Naive B cell (primary cell): ENCODE measurements at places on chromosomes 7 and 10. TPM values are rescaled to one million over a fixed set of nuclear protein-coding genes. Genes with fewer than 3 reads are reported as not detected.

The PDCD11 gene
- 9.7 TPM for polyA plus RNA-seq

The SOSTDC1 gene
- polyA plus RNA-seq, result not detected

The TMEM273 gene
- polyA plus RNA-seq, result 1.2 TPM

The CCDC7 gene
- polyA plus RNA-seq, result 14.4 TPM

The CALHM3 gene
- polyA plus RNA-seq, result not detected

DNA sequence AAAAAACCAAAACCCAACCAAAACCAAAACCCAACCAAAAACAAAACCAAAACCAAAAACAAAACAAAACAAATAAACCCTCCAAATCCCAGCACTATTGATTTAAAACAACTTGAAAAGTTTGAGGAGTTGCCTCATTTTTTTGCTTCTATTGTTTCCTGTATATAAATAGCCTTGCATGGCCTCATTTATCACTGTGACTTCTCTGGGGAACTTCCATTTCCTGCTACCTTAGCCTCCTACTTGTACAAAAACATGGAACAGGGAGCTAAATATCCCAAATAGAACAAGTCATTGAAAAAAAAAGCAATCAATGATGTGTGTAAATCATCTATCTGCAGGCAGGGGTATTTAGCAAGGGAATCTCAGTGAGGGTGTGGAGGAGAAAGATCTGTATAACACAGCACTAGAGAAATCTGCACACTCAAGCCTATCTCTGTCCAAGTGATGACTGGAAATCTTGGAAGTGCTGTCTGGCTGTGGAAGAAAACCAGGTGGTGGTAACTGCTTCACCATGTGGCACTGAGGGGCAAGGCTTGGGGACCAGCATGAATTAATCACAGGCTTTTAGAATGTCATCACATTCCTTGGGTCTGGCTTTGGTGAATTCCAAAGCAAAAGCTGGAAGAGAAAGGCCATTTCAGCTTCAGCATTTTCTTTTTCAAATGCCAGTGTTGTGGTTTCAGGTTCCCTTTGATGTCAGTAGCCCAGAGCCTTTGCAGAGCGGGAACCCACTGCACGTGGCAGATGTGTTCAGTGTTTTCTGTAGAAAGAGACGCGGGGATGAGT, 349.5 kb upstream of the ZNF32 start:
- no peak overlapping the region for H3K4me3 ChIP-seq
- H3K27me3 ChIP-seq, result peaks cover 4% of the 10 kb centered on the region
- no peaks in the 10 kb centered on the region for H3K36me3 ChIP-seq
- no peaks in the 10 kb centered on the region for H3K4me1 ChIP-seq
- H3K27ac ChIP-seq, result peak overlapping the region; percentile 17

GRCh38 chr10:22894714-22895113, 33.1 kb upstream of the ARMC3 start:
- peaks cover 19% of the 10 kb centered on the region for H3K27me3 ChIP-seq
- no peaks in the 10 kb centered on the region for H3K4me1 ChIP-seq
- H3K27ac ChIP-seq, result no peak overlapping the region

DNA sequence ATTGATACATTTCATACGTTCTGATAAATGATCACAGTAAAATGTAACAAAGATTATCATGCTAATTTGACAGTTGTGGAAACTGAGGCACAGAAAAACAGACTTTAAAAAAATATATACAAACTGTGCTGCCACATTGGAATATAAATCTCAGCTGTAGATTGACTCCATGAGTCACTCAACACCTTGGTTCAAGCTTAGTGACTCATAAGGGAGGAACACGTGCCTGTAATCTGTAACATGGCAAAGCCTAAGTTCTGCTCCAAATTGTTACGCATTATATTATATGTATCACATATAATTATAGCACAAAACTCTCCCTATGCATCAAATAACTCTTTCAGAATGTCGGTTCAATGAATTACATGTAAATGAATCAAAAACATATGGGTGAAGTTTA, 1047.5 kb downstream of the GATA3 start:
- H3K27ac ChIP-seq, result no peak overlapping the region
- no peaks in the 10 kb centered on the region for H3K27me3 ChIP-seq
- no peaks in the 10 kb centered on the region for H3K4me1 ChIP-seq
- no peaks in the 10 kb centered on the region for H3K36me3 ChIP-seq

DNA sequence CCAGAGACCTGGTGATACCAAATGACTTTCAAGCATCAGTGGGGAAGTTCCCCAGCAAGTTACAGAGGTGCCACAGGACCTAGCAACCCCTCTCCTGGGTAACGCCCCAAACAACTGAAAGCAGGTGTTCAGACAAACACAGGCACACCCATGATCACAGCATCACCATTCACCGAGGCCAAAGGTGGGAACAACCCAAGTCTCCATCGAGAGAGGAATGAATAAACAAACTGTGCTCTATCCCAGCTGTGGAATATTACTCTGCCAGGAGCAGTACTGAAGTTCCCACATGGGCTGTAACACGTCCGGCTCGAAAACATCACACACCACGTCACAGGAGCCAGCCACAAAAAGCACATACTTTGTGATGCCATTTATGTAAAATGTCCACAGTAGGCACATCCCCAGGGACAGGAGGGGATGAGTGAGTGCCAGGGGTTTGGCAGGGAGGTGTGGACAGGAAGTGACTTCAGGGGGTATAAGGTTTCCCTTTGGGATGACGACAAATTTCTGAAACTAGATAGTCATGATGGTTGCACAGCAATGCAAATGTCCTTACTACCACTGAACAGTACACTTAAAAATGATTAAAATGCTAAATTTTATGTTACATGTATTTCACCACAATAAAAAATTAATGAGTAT, 222.8 kb downstream of the TNS3 start:
- H3K27me3 ChIP-seq, result no peaks in the 10 kb centered on the region
- H3K36me3 ChIP-seq, result no peaks in the 10 kb centered on the region
- no peak overlapping the region for H3K27ac ChIP-seq

GRCh38 chr10:62450912-62451610, 76.9 kb downstream of the ZNF365 start:
- H3K36me3 ChIP-seq, result no peaks in the 10 kb centered on the region
- H3K27ac ChIP-seq, result peak overlapping the region; percentile 58
- H3K4me3 ChIP-seq, result peak overlapping the region; percentile 88
- peaks cover 29% of the 10 kb centered on the region for H3K4me1 ChIP-seq

GRCh38 chr7:99143853-99144672, at the start of gene SMURF1:
SMURF1 (minus strand) TSS chr7:99144108; CDS start chr7:99143780, 328 bp downstream.
- H3K36me3 ChIP-seq, result no peaks in the 10 kb centered on the region
- DNase-seq, result peak; percentile 80
- peaks cover 31% of the 10 kb centered on the region for H3K4me1 ChIP-seq
- H3K27ac ChIP-seq, result peak within 1 kb of the TSS; percentile 97

DNA sequence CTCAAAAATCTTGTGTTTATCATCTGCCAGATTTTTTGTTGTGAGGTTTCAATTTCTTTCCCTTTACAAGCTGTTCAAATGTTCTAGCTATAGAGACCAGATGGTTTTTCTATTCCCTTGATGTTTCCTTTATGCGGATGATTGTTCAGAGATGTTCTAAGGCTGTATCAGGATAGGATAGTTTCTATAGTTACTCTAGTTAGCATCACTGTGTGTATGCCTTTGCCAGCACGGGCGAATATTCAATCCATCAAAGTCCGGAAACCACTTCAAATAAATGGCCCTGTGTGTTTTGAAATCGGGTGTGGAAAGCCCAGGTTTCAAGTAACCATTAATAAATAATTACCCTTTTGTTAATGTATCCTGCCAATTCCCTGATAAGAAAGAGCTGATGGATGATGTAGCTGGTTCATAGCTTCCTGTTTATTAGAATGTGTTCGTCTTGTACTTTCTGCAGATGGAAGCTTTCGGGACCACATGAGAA, 149.8 kb upstream of the PRKCQ start:
- no peaks in the 10 kb centered on the region for H3K4me1 ChIP-seq
- H3K27me3 ChIP-seq, result peaks cover 80% of the 10 kb centered on the region
- H3K36me3 ChIP-seq, result no peaks in the 10 kb centered on the region
- no peak for DNase-seq
- no peak overlapping the region for H3K27ac ChIP-seq

- no peaks in the 10 kb centered on the region for H3K4me1 ChIP-seq
- no peak overlapping the region for H3K27ac ChIP-seq
- H3K27me3 ChIP-seq, result no peaks in the 10 kb centered on the region
- no peak overlapping the region for H3K4me3 ChIP-seq
- H3K36me3 ChIP-seq, result peaks cover 26% of the 10 kb centered on the region
Observed at GRCh38 chr7:17696422-17696821, 243.9 kb downstream of the SNX13 start.

- H3K4me3 ChIP-seq, result no peak overlapping the region
- peaks cover 13% of the 10 kb centered on the region for H3K4me1 ChIP-seq
- H3K27me3 ChIP-seq, result peaks cover 10% of the 10 kb centered on the region
- H3K27ac ChIP-seq, result no peak overlapping the region
- no peak for DNase-seq
Observed at GRCh38 chr7:26372704-26373103, 81.0 kb downstream of the SNX10 start.

- H3K27ac ChIP-seq, result no peak overlapping the region
- no peak overlapping the region for H3K4me3 ChIP-seq
- no peak for DNase-seq
Observed at GRCh38 chr10:110613341-110613995, 30.7 kb upstream of the RBM20 start.

DNA sequence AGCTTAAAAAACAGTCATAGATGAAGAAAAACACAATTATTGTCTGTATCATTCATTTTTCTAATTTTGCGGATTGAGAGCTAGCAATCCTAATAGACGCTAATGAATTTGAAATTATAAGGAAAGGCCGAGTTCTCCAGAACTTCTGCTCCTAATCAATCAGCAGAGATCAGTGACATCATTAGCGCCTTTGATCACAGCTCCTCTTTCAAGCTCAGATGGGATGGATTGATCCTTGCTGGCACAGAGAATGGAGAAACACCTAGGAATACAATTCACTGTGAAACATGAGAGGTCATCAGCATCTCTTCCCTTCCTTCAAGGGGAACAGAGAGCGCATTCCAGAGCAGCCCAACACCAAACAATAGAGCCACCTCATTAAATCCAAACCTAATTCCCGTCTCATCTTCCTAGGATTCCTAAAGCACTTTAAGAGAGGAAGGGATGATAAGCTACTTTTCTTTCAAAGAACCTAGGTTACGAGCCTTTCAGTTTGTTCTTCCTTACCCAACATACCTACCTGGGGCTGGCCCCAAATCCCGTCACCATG, 24.4 kb downstream of the GLI3 start:
- no peak overlapping the region for H3K27ac ChIP-seq
- no peaks in the 10 kb centered on the region for H3K4me1 ChIP-seq
- no peak overlapping the region for H3K4me3 ChIP-seq
- peaks cover 8% of the 10 kb centered on the region for H3K27me3 ChIP-seq

GRCh38 chr7:82389876-82390275, 53.7 kb downstream of the CACNA2D1 start:
- no peak overlapping the region for H3K27ac ChIP-seq
- no peaks in the 10 kb centered on the region for H3K27me3 ChIP-seq
- DNase-seq, result no peak
- H3K4me3 ChIP-seq, result no peak overlapping the region
- no peaks in the 10 kb centered on the region for H3K4me1 ChIP-seq

DNA sequence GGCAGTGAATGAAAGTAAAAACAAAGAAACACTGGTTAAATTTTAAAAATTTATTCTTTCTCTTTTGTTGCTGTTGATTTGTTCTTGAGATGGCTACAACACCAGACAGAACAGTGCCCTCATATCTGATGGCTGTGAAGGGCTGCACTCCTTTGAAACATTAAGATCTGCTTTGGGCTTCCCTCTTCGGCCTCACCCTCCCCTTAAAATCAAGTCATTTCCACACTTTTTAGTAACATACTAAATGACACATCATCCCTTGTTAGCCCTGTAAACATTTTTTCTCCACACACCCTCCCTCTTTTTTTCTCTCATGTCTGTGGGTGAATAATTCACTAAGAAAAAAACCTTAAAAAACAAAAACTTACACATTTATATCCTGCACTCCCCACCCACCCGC, 16.4 kb downstream of the IRF5 start:
- peaks cover 7% of the 10 kb centered on the region for H3K36me3 ChIP-seq
- no peak for DNase-seq
- peaks cover 45% of the 10 kb centered on the region for H3K4me1 ChIP-seq
- peak overlapping the region; percentile 99 for H3K27ac ChIP-seq
- no peaks in the 10 kb centered on the region for H3K27me3 ChIP-seq

- peaks cover 5% of the 10 kb centered on the region for H3K4me1 ChIP-seq
- H3K27me3 ChIP-seq, result no peaks in the 10 kb centered on the region
- H3K36me3 ChIP-seq, result no peaks in the 10 kb centered on the region
- H3K4me3 ChIP-seq, result no peak overlapping the region
- no peak for DNase-seq
Observed at GRCh38 chr10:99678921-99679320, 19.6 kb downstream of the ENTPD7 start.

DNA sequence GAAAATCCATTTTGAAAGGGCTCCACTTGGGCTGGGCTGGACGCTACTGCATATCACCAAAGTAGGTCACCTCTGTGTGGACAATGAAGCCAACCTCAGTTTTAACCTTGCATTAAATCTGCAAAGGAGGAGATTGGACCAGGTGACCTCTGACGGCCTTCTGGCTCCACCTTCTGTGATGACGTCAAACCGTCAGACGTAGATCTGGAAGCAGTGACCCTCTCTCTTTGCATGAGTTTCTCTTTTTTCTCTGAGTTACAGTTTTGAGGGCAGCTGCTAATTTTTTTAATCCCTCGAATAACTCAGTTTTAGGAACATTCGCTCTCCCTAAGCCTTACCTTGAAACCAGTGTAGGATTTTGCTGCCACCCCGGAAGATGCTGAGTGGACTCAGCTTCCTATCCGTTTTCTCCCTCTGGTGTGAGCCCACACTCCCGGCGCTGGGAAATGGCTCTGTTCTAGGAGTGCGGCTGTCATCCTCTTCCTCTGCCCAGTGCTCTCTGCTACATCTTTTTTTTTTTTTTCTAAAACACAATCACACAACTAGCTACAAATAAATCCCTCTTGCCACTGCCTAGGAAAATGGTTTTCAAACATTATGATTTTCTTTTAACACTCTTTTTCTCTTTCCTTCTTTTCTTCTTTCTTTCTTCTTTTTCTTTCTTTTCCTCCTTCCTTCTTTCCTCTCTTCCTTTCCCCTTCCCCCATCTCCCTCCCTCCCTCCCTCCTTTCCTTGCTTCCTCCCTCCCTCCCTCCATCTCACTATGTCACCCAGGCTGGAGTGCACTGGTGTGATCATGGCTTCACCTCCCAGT, 27.7 kb upstream of the NMT2 start:
- peak; percentile 20 for DNase-seq
- no peaks in the 10 kb centered on the region for H3K4me1 ChIP-seq
- peak overlapping the region; percentile 54 for H3K27ac ChIP-seq
- peaks cover 11% of the 10 kb centered on the region for H3K27me3 ChIP-seq
- no peaks in the 10 kb centered on the region for H3K36me3 ChIP-seq

DNA sequence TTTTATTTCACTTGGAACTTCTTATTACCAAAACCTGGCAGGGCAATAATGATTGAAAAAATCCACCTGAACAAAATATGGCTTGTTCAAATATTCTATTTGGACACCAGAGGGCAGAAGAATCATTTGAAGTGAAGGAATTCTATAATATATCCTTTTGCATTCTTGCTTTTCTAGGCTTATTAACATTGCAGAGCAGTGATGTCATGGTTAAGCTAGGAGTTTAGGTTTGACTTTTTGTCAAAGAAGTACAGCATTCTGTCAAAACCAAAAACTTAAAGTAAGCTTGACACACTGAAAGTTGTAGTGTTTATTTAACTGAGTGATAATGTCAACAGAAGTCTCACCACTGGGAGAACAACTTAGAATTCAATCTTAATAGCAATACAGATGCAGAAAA, 156.0 kb downstream of the SEMA3D start:
- peak; percentile 11 for DNase-seq
- H3K27ac ChIP-seq, result no peak overlapping the region
- no peak overlapping the region for H3K4me3 ChIP-seq
- H3K4me1 ChIP-seq, result no peaks in the 10 kb centered on the region
